ENCODE measurements at places on chromosomes 11 and 22. TPM values are rescaled to one million over a fixed set of nuclear protein-coding genes. Genes with fewer than 3 reads are reported as not detected.

Gene KCNJ1
- not detected for total RNA-seq

Gene OR52A5
- total RNA-seq = not detected

Gene CEP57
- 134 TPM for total RNA-seq

Gene CTNND1
- 6.7 TPM for total RNA-seq

Gene SEC14L2
- 18.2 TPM for total RNA-seq

Gene CAVIN3
- total RNA-seq = 25.5 TPM

Gene OR51I1
- total RNA-seq = not detected

Gene MRGPRE
- not detected for total RNA-seq

Gene ME3
- total RNA-seq = 4.0 TPM

Gene INTS4
- 53.8 TPM for total RNA-seq

Gene OR8D1
- total RNA-seq = not detected

Gene PAFAH1B2
- total RNA-seq = 57.5 TPM

Gene ZPR1
- total RNA-seq = 106 TPM

Gene MFRP
- total RNA-seq = not detected

Gene KCNJ11
- total RNA-seq = 0.23 TPM

Gene C1QTNF4
- total RNA-seq = 0.14 TPM

Gene FGF19
- 0.09 TPM for total RNA-seq

Gene SMIM38
- total RNA-seq = 0.47 TPM

Gene APLNR
- total RNA-seq = not detected

Gene PLAAT4
- 16.8 TPM for total RNA-seq

Gene GAL3ST1
- not detected for total RNA-seq

Gene KCTD14
- total RNA-seq = 0.21 TPM

Gene IL17REL
- total RNA-seq = 0.16 TPM

Gene KRTAP5-7
- total RNA-seq = 0.16 TPM

Gene RCN1
- 19.1 TPM for total RNA-seq

Gene MS4A8
- not detected for total RNA-seq

Gene APOBEC3G
- total RNA-seq = 45.9 TPM

Gene BACE1
- 1.0 TPM for total RNA-seq

Data from activated CD4-positive, alpha-beta T cell treated with anti-CD3 and anti-CD28 coated beads for 36 hours (primary cell).